Activated naive CD4-positive, alpha-beta T cell treated with anti-CD3 and anti-CD28 coated beads, Interleukin-2, amount 50 U/mL, for 72 hours (primary cell): ENCODE measurements at places on chromosomes 5 and 9.

- no peak for DNase-seq
Observed at GRCh38 chr5:143699121-143699520, 112.8 kb upstream of the HMHB1 start.

- no peak for DNase-seq
Observed at GRCh38 chr9:83070261-83070660, 7.3 kb upstream of the RASEF start.

- DNase-seq = no peak
Observed at GRCh38 chr5:117805058-117805457, 1183.3 kb downstream of the DTWD2 start.

GRCh38 chr5:172095368-172096206 is 89.1 kb upstream of the FBXW11 start:
- no peak for DNase-seq

DNA sequence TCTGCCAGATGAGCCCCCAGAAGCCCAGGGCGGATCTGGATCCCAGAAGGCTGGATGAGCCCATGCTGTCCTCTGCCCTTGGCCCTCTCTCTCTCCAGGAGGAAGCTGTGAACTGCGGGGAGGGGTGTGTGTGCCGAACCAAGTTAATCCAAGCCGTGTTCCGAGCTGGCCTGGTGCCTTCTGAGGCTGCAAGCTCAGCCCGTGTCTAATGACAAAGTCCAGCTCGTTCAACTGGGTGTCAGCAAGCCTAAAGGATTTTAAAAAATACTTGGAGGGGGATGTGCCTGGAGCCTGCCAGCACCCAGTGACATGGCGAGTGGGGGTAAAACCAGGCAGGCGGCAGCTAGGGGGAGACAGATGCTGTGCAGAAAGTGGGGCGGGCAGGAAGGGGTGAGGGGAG is 8.0 kb downstream of the STC2 start:
- no peak for DNase-seq

DNA sequence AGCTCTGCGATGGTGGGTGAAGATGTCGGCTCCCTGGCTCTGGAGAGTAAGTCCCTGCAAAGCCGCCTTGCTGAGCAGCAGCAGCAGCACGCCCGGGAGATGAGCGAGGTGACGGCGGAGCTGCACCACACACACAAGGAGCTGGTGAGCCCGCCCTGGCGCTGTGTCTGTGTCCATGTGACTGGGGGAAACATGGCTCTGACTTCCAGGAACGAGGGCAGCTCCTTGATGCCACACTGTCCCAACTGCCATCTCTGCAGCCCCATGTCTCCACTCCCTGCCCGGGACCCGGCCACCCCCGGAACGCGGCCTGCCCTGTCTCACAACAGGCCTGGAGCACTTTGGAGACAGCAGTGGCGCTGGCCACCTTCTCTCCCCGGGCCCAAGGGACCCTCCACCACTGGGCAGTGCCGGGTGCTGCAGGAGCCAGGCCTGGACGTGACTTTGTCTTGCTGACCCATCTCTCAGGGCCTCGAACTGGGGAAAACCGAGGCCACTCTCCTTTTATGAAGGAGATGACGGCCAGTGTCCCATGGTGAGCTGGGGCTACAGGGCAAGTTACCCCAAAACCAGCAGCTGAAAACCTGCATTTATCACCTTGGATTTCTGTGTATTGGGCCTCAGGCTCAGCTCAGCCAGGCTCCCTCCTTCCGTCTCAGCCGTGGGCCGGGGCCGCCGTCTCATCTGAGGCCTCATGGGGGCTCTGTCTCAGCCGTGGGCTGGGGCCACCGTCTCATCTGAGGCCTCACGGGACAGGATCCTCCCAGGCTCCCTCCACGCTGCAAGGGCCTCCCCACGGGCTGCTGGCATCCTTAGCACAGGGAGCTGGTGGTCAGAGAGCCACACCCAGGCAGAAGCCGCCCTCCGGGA is 28.6 kb downstream of the CEP72 start:
- no peak for DNase-seq

- no peak for DNase-seq
Observed at GRCh38 chr5:61969347-61969746, 336.7 kb upstream of the KIF2A start.

GRCh38 chr5:92470770-92471169 is 1087.7 kb upstream of the ARRDC3 start:
- DNase-seq = no peak

DNA sequence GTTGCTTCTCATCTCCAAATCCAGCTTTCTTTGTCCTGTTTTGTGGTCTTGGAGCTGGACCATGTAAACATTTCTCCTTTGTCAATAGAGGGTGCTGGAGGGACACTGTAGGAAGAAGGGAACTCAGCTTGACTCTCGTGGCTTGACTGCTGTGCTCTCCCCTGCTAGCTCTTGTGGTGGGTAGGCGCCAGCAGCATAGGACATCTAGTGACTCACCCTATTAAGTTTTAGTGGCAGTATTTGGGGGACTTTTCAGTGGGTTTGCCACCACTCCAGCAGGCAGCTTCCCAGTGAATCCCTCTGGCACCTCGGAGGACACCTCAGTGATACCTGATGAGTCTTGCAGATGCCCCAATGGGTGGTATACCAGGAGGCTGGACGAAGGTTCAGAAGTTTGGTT is 97.8 kb downstream of the TSSK1B start:
- no peak for DNase-seq

DNA sequence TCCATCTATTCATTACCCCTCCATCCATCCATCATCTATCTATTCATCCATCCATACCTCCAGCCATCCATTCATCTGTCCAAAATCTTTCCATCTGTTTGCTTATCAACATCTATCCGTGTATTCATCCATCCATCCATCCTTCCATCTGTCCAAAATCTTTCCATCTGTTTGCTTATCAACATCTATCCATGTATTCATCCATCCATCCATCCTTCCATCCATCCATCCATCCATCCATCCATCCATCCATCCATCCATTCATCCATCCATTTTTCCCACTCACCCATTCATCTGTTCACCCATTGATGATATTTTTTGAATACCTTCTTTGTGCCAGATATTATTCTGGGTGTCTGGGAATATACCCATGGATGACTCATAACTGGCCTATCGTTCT is 12.8 kb downstream of the VCAN start:
- DNase-seq = no peak

DNA sequence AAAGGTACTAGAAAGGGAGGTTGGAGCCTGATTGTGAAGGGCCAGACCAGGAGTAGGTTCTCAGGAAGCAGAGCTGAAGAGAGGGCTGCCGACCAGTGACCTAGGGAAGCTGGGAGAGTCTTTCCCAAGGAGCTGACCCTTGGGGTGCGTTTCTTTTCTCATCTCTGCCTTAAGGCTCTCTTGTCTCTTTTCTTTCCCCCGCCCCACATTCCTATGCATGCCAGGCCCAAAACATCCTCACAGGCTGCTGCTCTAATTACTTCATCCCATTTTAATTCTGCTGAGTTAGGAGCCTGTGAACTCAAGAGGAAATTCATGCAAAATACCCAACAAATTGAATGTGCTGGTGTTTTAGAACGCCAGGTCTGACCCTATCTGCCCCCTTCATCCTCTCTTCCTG is 46.9 kb upstream of the HSPA9 start:
- DNase-seq = no peak

DNA sequence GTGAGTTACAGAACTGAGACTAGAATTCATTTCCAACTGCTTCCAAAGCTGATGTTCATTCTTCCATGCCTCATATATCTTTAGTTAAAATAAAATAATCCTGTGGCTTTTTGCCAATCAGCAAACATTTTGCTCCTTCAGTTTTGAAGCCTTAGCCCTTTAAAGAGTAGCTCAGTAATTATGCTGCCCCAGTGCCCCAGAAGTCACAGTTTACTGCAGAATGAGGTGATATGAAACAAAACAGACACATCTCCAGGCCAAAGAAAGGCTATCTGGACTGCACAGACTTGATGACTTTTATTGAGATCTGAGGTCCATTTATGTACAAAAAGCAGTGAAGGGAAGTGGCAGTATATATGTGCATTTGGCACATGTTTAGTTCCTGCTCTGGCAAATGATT is 285.8 kb upstream of the ZNF462 start:
- no peak for DNase-seq

GRCh38 chr5:24817966-24818365 is 173.2 kb upstream of the CDH10 start:
- DNase-seq = no peak

DNA sequence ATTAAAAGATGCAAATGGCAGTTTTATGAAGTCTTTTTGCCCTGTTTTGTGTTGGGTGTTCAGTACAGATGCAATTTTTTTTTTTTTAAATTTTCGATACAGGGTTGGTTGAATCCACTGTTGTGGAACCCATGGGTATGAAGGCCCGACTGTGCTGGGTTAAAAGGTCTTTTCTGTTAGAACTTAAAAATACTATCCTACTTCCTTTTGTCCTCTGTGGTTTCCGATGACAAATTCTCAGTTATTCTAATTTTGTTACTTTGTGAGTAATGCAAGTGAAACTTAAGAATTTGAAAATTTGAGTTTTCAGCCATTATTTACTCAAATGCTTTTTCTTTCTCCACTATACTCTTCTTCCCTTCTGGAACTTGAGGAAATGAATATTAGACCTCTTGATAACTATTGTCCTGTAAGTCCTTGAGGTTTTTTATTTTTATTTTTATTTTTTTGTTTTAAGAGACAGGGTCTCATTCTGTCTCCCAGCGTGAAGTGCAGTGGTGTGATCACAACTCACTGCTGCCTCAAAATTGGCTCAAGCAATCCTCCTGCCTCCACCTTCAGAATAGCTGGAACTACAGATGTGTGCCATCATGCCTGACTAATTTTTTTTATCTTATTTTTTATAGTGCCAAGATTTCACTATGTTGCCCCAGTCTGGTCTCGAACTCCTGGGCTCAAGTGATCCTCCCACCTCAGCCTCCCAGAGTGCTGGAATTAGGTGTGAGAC is 67.5 kb downstream of the ZCCHC7 start:
- no peak for DNase-seq

DNA sequence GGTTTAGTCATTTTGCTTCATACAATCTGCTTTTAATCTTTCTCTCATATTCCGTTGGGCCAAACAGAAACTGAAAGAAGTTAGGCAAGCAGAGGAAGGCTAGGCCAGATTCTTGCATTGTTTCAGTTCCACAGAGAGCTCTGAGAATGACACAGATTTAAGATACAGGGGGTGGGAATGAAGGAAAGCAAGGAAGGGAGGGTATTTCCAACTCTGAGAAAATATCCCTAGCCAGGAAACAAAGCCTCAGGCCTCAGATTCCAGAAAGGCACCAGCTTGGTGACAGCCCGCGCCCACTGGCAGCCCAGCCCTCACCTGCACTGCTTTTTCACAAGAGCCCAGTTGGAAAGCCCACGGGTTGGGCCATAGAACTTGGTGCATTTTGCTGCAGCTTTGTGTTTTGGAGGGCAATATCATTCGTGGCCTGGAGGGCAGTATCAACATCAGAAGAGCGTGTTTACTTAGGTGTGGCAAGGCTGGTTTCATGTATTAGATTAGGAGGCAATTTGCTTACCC is 63.5 kb downstream of the ENC1 start:
- DNase-seq = peak; percentile 8

GRCh38 chr9:34559624-34560455 is 29.7 kb downstream of the CNTFR start:
- no peak for DNase-seq

GRCh38 chr5:115366223-115366622 is 69.8 kb upstream of the CCDC112 start:
- DNase-seq = no peak

GRCh38 chr5:112958093-112959088 is 18.2 kb upstream of the DCP2 start:
- DNase-seq = no peak

DNA sequence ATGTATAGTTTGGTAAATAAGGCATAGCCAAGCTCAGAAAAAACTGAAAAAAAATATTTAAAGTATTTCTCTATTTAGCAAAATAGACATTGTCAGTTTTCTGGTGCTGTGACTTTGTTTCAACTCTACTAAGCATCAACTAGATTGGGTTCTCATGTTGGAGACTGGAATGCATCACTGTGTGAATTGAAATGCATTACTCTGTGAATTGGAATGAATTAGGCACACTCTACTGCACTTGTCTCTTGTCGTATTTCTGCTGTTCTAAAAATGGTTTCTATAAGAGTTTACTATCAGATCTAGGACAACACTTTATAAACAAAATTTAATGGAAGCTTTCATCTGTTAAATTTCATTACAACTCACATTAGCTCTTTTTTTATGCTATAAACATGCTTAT is 1772.2 kb downstream of the MAT2B start:
- no peak for DNase-seq

DNA sequence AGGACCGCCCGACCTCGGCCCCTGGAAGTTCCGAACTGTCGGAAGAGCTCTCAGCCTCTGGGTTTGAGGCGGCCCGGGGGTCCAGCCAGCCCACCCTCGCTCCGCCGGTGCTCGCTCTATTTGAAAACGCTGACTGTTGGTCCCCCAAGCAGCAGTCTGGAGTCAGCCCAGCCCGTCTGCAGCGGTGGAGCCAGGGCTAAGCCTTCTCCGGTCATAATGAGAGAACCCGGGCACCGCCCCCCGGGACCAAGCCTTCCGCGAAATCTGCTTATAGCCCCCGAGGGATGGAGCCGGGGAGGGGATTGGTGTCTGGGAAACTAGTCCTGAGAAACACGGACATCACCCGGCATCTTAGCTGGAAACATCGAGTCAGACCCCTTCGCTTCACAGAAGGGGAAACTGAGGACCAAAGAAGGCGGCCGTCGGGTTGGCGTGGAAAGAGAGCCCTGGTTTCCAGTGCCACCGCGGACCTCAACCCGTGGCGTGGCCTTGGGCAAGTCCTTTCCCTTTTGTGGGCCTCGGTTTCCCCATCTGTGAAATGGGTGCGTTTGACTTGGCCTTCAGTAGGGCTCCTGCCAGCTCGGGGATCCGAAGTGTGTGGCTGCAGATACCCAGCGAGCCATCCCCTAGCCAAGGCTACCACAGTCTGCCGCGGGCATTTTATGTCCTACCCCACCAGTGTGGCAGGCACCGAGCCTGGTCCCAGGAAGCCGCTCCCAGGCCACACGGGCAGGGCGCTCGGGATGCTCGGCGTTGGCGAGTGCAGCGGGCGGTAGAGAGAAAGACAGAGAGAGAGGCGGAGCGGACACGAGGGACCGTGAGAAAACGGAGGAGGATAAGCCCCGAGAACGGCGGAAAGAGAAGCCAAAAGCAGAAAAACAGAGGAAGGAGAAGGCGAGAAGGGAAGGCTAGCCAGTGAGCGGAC is 857 bp downstream of the ADAM19 start:
- DNase-seq = no peak

- DNase-seq = no peak
Observed at GRCh38 chr9:117178596-117179375, 236.1 kb downstream of the ASTN2 start.
